ENCODE measurements at places on chromosomes 7 and 10.

DNA sequence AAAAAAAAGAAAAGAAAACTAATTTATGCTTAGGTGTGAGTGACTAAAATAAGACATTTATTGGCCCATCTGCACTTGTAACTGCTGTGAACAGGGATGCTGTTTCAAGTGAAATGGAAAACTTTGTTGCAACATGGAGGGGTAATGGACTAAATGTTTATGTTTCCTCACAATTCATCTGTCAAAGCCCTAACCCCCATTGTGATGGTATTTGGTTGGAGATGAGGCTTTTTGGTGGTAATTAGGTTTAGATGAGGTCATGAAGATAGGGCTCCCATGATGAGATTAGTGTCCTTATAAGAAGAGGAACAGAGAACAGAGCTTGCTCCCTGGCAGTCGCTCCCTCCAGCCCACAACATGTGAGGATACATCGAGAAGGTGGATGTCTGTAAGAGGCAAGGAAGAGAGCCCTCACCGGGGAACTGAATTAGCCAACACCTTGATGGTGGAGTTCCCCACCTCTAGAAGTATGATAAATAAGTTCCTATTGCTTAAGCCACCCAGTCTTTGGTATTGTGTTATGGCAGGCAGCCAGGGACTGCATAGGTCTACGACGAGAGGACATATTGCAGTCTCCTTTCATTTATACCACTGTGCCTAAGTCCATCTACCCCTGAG lies 28.6 kb upstream of the VCL start:
- no peak for DNase-seq

DNA sequence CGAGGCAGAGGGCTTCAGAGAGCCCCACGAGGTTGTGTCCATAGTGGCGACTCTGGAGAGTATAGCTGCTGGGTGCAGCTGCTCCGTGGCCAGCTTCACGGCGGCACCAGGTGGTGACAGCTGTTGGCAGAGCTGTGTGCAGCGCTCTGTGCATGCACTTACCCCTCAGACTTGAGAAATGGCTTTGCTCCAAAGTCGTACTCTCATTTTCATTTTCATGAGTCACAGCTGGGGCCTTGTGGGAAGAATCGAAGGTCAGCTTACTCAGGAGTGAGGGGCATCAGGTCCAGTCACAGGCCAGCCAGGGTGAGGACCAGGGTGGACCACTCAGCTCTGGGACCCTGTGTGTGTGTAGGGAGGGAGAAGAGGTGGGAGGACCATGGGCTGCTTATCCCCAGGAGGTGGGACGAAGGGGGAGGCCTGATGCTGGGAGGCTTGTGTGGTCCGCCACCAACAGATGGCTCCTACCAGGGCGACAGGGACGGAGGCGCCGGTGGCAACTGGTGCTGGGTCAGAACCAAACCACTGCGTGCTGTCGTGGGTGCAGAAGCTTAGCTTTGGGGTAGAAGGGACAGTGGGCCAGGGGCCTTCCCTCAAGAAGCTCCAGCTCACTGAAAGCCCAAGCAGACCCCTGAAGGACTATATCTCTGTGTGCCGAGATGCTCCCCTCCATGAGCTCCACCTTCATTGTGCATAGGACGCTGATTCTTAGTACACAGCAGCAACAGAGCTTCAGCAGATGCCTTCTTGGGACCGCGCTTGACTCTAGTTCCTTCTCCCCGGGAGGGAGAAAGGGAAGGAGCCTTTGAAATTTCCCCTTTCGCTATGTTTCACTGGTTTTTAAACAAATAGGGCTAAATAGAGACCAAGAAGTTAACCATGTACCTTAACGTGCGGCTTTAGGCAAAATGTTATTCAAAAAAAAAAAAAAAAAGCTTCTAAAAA lies 225.0 kb downstream of the CELF2 start:
- DNase-seq: no peak

DNA sequence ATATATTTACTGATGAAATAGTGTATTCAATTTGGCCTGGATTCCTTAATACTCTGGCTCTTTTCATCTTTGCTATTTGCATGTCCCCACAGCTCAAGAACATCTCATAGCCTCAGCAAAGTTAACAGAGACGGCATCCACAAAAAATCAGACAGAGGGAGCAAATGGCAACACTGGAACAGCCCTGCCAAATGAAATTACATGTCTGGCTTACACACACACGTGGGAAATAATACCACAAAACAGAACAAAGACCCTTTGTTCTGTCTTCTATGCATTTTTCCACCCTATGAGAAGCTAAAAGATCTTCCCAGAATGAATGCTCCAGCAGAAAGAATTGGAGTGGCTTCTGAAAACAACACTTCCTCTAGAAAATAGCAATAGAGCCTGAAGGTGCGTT lies 139.5 kb downstream of the ALOX5 start:
- DNase-seq: no peak

DNA sequence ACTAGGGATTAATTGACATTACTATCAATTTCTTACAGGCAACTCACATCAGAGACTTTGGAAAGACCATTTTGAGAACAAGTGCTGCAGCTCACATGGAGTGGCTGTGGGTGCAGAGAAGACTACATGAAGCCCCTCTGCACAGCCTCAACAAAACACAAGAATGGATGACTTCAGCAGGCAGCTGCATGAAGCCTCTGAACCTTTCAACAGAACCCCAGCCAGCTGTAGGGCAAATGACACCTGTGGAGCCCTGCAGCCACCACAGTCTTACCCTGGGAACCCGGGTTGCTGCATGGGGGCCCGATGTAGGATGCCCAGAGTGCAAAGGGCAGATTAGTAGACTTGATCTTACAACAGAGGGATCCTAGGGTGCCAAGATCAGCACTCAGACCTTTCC lies 62.0 kb upstream of the CAMK2B start:
- no peak for DNase-seq

DNA sequence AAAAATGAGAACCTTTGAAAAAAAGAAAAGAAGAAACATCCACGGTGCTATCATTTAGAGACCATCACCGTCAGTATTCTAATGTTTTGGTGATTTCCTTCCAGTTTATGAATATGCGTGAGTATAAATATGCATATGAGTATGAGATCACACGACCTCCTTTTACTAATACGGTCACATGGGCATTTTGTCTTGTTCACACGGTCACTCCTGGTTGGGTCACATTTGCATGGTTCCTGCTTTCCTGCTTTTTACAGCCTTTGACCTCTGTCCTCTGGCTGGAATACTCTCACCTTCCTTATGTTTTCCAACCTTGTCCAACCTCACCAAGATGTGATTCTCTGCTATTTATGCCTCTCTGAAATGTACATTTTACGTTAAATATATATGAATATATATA lies 25.3 kb upstream of the LMTK2 start:
- no peak for DNase-seq

- no peak for DNase-seq
Measured at GRCh38 chr7:154978017-154978416, 24.9 kb downstream of the PAXIP1 start.

DNA sequence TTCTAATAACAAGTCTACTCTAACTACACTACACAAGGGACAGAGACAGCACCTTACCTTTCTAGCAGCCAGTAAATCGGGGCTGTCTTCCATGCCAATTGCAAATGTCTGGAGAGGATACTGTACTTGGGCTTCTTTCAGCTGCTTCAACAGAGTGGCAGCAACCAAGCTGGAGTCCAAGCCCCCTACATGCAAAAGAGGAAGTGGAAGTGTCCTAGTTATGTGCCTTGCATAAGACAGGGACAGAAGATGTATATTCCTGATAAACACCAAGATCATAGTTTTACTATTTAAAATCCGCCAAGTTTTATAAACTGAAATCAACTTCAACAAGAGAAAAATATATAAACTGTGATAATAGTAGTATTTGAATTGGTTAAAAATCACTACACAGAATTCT lies 14.0 kb downstream of the ASNS start:
- no peak for DNase-seq

DNA sequence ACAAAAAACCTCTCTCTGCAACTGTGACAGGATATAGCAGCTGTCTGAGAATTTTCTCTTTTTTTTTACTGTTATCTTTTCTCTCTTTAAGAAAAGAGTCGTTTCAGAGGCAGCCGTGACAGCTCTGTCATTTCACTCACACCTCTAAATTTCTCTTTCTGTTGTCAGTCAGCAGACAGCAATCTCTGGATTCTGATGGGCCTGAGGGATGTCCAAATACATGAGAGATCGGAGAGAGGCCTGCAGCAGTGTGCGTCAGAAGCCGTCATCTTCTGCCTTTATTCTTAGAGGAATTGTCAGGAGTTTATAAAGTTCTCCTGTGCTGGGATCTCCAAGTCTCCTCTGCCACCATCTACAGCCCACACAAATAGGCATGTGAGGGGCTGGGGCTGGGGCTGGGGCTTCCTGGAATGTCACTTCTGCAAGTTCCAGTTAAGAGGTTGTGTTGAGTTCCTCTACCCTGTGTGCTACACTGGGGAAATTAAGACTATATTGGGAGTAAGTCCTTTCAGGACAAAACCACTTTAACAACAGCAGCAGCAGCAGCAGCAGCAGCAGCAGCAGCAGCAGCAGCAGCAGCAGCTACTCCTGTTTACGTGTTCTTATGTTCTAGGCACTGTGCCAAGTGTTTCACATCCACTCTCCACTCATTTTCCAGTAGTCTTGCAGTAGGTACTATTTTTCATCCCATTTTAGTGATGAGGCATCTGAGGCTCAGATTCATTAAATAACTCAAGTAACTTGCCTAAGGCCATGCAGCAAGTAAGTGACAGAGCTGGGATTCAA lies 541.3 kb downstream of the LRMDA start:
- DNase-seq: no peak

DNA sequence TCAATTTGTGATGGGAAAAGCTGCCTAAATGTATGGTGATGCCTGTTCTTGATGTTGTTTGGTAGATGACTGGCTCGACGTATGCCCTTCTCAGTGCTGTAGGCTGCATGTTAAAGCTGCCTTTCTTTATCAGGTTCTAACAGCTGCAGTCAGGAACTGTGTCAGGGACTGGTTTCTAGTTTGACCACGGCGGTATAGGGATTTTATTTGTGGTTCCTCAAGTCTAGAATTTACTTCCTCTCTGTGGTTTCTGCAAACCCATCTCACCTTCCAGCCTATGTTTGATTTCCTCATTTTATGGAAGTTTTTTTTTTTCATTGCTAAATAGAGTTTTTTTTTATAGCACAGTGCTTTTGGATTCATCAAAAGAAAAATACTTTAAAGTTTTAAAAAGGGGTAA lies 26.5 kb downstream of the LMTK2 start:
- DNase-seq: no peak

DNA sequence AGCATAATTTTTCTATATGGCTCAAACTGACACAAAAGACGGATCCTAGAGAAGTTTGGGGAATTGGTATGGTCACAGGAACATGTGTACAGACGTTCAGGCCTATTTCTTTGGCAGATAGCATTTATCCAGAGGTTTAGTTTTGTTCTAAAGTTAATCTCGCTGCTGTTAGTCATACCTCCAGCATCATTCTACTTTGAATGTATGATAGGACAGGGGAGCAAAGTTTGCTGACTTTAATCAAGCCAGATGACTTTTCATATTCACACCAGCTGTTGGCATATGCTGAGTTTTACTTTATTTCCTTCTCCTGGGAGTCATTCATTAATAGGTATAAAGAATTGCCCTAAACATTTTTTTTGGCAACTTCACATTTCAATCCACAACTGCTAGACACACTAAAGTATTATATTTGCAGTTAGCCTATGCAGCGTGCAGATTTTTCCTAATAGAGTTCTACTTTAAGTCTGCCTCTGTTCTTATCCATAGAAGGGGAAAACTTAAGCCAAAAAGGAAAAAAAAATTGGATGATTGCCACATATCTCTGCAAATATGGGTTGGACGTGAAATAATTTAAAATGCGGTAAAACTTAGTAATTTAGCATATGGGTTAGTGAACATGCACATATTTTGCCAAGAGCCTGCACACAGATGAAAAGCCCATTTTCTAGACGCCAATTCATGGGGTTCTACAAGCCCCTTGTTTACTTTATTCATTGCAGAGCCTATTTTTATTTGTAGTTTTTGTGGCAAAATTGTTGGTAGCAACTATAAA lies 213.1 kb downstream of the C7orf25 start:
- no peak for DNase-seq

DNA sequence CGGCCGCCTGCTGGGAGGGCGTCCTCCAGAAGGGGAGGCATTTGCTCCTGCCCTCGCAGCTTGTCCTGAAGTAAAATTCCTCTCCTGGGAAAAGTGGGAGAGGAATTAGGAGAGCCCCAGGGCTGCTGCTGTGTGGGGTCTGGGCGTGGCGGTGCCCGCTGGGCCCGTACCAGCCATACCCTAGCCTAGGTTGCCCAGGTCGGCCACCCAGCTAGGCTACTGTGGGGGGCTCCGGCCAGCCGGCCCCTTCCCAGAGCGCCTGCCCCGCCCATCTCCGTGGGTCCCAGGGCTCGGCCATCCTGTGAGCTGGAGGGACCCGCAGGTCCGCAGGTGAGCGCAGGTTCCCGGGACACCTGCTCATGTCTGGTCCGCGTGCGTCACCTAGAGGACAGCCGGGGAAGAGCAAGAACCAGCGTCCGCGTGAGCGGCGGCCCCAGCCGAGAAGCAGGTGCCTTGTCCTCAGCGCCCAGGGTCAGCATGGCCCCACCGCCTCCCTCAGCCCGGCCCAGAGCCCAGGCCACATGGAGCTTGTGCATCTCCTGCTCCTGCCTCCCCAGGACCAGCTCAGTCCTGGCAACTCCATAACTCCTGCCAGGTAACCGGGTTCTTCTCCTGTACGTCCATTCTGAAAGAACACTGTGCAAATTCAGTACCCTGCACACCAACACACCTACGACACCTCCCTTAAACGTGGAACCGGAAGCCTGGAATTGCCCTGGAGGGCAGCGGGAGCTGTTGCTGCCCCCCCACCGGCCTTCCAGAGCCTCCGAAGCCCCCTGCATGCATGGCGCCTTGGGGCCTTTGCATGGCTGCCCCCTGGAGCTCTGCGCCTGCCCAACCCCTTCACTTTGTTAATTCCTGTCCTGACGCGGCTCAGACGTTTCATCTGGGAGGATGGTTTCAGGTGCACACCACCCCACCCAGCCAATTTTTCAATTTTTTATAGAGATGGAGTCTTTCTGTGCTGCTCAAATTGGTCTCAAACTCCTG lies 22.8 kb upstream of the FOXL3 start:
- peak; percentile 43 for DNase-seq

DNA sequence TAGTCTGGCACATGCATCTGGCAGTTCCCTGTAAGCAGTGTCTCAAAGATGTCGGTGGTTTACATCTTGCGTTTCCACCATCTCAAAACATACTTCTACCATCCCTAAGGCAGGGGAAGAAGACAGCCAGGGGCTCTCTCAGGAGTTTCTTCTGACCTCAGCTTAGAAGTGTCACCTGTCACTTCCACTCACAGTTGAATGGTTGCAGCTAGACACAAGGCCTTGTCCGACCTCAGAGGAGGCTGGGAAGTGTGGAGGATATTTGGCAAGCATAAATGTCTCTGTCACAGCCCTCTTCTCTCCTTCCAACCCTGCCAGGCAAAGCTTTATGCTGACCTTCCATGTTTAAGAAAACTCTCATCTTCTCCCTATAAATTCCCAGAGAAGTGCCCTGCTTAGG lies 193.3 kb downstream of the HERPUD2 start:
- no peak for DNase-seq

- no peak for DNase-seq
Measured at GRCh38 chr10:46094931-46095750, 49.1 kb upstream of the MSMB start.

GRCh38 chr10:122478971-122479370 lies 17.6 kb downstream of the HTRA1 start:
- no peak for DNase-seq

GRCh38 chr10:51156926-51157325 lies 82.6 kb downstream of the PRKG1 start:
- no peak for DNase-seq

GRCh38 chr10:107653832-107654287 lies 489.4 kb upstream of the SORCS1 start:
- no peak for DNase-seq

All from NCI-H1930 (cell line).